ENCODE measurements at places on chromosomes 16 and 17.

DNA sequence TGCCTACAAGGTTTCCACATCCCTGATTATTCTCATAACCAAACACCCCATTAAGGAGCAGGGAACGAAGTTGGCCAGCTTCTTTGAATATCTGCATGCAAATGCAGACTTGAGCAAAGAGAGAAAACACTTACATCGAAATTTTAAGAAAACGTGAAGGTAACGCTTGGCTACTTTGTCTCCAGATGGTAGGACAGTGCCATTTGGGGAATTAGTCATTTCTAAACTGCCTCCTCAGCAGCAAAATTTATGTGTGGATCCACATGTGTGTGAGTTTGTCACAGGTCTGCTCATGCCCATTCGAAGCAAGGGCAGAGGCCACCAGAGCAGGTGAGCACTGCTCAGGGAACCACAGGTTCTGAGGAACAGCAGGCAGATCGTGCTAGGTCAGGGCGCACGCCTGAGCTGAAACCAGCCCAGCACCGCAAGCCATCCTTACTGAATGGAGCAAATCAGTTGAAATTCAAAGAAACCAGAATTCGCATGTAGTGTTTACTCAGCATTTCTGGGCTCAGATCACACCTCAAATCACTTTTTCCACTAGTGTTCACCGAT lies 80.1 kb downstream of the SOCS1 start:
- no peak for DNase-seq

- DNase-seq, result peak; percentile 22
Observed at GRCh38 chr16:28136751-28137434, 73.4 kb upstream of the GSG1L start.

DNA sequence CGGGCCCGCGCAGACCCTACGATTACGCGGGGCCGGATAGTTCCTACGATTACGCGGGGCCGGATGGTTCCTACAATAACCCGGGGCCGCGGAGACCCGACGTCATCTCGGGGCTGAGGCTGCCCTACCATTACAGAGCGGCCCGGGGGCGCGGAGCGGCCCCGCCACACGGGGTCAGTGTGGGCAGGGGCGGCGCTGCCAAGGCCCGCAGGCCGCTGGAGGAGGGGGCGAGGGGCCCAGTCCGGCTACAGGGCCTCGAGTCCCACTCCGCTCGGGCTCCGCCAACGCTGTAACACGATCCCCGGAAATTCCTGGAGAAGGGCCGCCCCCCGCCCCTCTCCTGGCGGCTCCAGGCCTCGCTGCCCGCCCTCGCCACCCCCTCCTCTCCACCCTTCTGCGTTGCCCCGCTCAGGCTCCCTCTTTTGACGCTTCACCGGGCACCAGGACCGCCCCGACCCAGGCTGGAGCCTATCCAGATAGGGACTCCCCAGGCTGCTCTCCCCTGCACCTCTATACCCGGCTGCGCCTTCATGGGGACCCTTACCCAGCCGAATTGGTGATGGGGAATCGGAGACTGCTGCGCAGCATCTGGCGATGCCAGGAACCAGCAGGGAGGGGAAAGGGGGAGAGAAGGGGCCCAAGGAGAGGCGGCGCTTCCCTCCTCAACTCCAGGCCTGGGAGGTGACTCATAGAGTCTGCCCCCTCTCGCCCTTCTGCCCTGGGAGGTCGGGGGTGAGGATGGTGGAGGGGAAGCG lies at the start of gene RAB34:
RAB34 (minus strand) TSS at position 291 of the 755 bp plus-strand sequence. CDS start 602 bp downstream, outside the sequence.
- no peak for DNase-seq

GRCh38 chr17:6514371-6514770 lies 42.0 kb downstream of the PITPNM3 start:
- no peak for DNase-seq

- DNase-seq, result no peak
Observed at GRCh38 chr17:51119415-51120356, 982 bp downstream of the SPAG9 start.

DNA sequence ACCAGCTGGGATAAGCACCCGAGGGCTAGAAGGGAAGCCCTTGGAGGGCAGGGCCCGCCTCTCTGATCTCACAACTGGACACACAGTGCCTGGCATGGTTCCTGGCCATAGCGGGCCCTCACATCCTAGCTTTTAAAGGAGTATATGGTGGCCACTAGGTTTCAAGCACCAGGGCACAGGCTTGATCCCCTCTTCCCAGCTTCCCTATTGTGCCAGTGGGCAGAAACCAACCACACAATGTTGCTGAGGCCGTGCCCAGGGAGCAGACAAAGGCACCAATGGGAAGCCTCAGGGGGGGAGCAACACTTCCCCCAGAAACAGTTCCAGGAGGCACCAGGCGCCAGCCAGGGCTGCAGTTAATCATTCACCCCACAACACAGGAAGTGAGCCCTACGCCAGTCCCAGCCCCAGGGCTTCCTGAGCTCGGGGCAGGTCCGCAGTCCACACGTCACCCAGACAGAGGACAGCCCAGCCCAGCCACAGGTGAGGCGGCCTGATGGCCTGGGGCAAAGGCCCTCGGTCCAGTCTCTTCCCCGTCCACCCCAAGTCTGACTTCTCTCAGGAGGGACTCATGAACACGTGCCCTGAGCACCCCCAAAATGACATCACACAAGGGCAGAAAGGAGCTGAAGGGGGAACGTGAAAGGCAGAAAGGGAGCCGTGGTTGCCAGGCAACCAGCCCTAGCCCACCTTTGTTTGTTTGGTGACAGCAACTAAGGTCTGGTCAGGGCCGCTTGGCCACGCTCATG lies 12.8 kb downstream of the SMIM5 start:
- no peak for DNase-seq

- DNase-seq, result no peak
Observed at GRCh38 chr17:73156166-73156840, 8.5 kb upstream of the SSTR2 start.

GRCh38 chr16:69412287-69412686 lies 12.1 kb upstream of the CYB5B start:
- DNase-seq, result no peak

DNA sequence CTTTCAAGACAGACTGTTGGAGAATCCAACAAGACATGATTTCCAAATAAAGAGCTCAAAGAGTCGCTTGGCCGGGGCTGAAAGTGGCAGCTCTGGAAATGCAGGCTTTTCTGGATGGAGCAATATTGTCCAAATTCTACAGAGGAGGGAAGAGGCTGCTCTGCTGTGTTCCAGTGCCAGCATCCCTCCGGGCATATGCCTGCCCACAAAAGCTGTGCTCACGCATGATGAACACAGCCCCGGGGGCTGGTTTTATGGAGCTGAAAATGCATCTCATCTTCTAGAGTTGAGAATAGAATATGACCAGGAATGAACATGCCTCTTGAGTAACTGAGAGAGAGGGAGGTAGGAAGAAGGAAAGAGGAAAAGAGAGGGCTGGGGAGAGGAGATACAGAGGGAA lies 74.7 kb upstream of the TOX3 start:
- no peak for DNase-seq

DNA sequence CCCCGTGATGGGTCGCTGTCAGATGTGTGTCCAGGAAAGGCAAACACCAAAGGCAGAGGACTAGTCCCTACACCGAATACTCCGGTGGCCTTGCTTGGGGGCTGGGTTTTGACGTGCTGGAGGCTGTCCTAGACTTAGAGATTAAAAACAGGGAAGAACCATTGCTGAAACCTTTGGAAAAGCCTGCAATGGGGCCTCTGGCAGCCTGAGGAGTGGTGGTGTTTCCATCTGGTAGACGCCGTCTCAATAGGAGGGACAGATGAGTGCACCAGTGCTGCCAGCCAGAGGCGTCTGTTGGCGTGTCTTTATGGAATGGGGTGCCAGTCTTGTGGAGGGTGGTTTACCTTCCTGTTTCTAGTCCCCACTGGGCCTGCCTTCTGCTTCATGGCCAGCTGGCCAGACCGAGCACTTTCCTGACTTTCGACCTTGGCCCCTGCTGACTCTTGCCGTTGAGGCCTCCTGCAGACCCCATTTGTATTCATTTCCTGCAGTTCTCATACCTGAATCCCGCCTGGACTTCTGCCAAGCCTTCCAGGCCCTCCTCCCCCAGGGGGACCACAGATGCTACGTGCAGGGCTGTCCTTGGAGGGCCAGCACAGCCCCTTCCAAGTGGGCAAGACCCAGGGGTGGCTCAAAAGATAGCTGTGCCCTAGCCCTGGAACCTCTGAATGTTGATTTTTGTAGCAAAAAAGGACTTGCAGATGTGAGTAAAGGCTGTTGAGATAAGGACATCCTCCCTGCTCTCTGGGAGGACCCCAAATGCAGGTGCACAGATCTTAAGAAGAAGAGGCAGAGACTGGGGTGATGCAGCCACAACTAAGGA lies 1.9 kb upstream of the DNASE1 start:
- DNase-seq, result no peak

GRCh38 chr17:1566505-1567199 lies 4.1 kb upstream of the PITPNA start:
- no peak for DNase-seq

DNA sequence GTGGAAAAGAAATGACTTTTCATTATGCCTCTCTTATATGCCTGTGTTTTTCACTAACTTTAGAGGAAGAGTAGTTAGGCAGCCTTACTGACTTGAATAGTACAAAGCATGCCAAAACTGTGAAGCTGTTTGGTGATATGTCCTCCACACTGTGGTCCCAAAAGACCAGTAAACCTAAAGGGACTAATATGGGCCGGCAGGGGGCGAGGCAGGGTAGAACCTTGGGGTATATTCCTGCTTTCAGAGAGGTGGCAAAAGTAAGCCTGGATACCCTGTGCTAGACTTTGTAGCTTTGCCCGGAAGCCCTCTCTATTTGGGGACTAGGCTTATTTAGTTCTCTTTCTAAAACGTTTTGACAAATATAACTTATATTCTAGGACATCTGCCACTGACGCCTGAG lies 36.5 kb upstream of the VWA3A start:
- DNase-seq, result no peak

- no peak for DNase-seq
Observed at GRCh38 chr16:50285406-50286003, 19.2 kb downstream of the ADCY7 start.

GRCh38 chr17:65334406-65334805 lies 197.2 kb downstream of the RGS9 start:
- no peak for DNase-seq

DNA sequence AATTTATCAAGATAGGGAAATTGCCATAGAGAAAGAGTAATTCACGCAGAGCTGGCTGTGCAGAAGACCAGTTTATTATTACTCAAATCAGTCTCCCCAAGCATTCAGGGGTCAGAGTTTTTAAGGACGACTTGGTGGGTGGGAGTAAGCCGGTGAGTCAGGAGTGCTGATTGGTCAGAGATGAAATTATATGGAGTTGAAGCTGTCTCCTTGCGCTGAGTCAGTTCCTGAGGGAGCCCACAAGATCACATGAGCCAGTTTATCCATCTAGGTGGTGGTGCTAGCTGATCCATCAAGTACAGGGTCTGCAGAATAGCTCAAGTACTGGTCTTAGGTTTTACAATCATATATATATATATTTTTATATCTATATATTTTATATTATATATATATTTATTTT lies 6.0 kb upstream of the AQP8 start:
- DNase-seq, result no peak

DNA sequence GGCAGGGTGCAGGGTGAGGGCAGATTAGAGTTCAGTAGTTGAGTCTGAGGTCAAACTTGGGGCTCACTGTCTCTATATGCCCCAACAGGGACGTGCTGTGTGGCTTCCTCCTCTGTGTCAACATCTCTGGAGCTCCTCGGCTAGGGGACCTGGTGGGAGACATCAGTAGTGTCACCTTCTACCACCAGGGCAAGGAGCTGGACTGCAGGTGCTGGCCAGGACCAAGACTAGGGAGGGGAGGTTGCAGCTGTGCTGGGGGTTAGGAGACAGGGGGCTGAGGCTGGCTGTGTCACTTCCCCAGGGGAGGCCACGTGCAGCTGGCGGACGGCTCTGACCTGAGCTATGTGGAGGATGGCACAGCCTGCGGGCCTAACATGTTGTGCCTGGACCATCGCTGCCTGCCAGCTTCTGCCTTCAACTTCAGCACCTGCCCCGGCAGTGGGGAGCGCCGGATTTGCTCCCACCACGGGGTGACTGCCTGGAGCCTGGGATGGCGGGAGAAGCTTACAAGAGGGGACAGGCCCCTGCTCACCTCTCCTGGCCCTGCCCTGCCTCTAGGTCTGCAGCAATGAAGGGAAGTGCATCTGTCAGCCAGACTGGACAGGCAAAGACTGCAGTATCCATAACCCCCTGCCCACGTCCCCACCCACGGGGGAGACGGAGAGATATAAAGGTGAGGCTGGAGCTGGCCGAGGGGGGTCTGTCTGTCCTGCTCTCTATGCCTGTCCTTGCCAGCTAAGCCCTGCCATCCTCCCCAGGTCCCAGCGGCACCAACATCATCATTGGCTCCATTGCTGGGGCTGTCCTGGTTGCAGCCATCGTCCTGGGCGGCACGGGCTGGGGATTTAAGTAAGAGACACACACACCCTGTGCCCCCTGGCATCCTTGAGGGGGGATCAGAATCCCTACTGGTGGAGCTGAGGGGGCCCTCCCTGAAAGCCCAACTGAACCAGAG lies 18.9 kb downstream of the ADAM11 start:
- no peak for DNase-seq

- DNase-seq, result no peak
Observed at GRCh38 chr16:87723226-87723623, 42.6 kb downstream of the KLHDC4 start.

DNA sequence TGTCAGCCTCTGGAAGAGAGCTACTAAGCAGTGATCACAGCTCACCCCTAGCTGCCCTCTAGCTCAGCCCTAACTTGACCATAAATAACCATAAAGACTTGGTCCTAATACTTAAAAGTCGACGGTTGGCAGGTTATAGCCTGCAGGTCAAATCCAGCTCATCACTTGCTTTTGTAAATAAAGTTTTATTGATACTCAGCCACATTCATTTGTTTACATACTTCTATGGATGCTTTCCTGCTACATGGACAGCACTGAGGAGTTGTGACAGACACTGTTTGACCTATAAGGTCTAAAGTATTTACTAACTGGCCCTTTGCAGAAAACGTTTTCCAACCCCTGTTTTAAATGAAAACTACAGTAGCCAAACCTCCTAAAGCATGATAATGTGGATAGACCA lies 151.6 kb upstream of the ASIC2 start:
- DNase-seq, result no peak

DNA sequence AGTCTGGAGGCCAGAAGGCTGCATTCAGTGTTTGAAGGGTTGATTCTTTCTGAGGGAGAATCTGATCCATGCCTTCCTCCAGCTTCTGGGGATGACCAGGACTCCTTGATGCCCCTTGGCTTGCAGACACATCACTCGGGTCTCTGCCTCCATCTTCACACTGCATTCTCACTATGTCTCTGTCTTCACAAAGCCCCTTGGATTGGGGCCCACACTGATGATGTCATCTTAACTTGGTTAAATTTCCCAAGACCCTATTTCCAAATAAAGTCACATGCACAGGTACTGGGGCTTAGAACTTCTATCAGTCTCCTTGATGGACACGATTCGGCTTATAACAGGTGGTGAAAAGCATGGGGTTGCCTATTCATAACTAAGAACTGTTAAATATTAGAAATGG lies 112.1 kb upstream of the MYOCD start:
- DNase-seq, result no peak
